ENCODE measurements at places on chromosomes 7 and 10.

DNA sequence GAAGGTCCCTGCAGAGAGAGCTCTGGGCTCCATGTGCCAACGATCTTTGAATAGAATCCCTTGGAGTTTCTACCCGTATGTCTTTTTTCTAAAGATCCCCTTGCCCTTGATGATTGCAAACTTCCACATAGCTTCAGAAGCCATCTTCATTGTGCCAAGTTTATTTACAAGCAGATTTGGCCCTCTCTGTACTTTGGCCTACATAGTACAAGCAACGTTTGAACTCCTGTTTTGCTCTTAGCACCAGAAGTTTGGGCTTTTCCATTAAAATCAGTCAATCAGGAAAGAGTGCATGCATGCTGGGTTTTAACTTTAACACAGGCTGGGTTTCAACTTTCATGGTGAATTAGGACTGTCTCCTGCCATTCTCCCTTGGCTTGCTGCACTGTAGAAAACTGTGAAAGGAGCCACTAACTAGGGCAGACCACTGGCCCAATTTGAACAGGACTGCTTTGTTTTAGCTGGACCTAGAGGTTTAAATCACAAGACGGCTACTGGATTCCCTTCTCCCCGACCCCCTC lies 557.6 kb upstream of the GALNT17 start:
- DNase-seq: no peak

DNA sequence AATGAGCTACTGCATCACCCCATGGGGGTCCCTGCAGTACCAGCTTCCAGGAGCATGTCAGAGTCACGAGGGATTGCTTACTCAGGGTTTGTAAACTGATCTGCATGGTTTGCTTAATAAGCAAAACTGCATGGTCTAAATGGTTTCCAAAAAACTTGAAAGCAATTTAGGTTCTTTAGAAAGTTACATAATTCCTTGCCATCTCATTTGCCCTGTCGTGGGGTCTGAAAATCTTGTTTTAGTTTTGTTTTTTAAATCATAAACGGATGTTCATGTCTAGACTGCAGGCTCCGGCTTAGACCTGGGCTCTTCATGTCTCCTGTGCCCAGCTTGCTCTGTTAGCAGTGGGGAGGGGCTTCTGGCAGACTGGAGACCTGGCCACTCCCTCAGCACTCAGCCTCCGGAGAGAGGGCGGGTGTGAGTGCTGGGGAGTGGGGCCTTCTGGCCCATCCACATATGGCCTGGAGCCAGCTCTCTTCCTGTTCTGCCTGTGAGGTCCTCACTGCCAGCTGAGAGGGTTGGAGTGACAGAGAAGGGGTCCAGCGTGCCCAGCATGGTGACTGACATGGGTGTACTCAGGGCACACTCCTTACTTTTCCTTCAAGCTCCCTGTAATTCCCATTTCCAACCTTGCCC lies 17.5 kb downstream of the PRF1 start:
- DNase-seq: peak; percentile 67

- no peak for DNase-seq
Measured at GRCh38 chr7:20798694-20799121, 12.0 kb upstream of the SP8 start.

DNA sequence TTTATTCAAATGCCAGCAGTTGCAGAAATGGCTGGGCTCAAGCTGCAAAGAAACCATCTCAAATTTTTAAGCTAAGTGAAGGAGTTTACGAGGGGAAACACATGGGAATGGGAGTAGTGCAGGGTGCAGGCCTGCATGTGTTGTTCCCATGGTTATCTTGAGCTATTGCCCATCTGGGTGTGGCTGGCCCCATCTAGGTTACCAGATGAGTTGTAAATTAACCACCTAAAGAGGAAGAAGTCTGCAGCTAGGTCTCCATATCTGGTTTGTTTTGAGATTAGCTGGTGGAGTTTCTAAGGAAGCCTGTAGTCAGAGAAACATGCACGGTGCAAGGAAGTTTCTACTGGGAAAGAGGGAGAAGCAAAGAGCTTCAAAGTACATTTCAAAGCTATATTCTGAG lies 23.3 kb upstream of the STEAP2 start:
- no peak for DNase-seq

- no peak for DNase-seq
Measured at GRCh38 chr7:140595468-140596092, 45.0 kb downstream of the DENND2A start.

DNA sequence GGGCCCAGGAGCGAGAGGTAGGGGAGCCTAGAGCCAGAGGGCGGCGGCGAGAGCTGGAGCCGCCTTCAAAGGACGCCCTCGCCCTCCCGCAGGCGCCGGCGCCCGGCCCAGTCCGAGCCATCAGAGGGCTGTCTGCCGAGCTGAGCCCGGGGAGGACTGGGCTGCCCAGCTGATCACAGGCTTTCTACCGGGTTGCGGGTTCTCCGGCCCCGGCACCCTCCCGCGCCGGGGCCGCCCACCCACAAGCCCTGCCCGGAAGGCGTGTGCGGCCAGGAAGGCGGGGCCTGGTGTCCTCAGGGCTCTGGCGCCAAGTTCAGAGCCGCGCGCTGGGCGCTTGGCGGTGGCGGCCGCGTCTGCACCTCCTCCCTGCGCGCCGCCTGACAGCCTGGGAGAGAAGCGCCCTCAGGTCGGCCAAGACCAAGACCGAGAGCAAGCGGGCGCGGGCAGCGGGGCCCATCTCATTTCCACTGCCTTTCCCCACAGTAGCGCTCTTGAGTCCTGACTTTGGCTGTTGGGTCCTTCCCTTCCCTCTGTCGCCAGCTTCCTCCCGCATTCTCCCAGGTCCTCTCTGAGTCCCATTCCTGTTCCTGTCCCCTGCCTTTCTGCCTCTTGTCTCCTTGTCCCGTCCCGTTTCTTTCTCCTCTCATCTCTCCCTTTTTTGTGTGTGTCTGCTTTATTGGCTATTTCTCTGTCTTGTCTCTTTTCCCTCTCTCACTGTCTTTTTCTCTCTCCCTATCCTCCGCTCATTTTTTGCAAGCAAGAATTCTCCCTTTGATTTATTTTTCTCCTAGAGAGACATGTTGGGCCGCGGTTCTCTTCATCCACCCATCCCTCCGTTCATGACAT lies 60.6 kb upstream of the MSMB start:
- DNase-seq: peak; percentile 21

DNA sequence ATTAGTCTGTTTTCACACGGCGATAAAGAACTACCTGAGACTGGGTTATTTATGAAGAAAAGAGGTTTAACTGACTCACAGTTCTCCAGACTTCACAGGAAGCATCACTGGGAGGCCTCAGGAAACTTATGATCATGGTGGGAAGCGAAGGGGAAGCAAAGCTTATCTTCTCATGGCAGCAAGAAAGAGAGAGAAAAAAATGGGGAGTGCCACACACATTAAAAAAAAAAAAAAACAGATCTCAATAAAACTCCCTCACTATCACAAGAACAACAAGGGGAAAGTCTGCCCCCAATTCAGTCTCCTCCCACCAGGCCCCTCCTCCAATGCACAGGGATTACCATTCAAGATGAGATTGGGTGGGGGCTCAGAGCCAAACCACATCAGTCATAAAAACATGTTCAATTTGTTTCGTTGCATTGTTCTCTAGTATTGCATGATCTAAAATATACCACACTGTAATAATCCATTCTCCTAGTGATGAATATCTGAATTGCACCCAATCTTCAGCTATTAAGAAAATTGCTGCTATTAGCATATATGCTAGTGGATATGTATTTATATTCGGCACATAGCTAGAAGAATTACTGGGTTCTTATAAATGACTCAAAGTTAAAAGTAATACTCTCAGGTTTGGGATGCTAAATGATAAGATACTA lies 328.9 kb upstream of the KCND2 start:
- peak; percentile 55 for DNase-seq

All from GDM1 (cell line).